ENCODE measurements at places on chromosomes 16 and 17. TPM values are rescaled to one million over a fixed set of nuclear protein-coding genes. Genes with fewer than 3 reads are reported as not detected.
A peak's percentile ranks its signal among the peaks of the same experiment; 100 is the strongest.

DNA sequence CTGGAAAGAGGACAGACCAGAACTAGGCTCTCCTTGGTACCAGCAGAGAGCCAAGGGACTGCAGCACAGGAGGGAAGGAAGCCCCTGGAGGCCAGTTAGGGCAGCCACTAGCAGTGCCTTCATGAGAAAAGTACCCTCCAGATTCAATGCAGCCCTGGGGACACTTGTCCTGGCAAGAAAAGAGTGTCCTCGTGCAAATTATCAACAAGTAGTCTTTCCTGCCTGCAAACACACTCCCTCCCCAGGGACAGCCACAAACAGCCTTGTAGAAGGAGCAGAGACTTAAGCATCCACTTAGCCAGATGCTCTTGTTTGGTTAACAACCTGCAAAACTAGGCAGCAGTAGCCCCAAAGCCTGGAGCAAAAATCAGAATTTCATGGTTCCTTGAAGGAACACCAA is 24.3 kb downstream of the CENPV start:
- DNase-seq = no peak

- no peak for DNase-seq
These were observed 219.2 kb downstream of the SHISA9 start for GRCh38 chr16:13120557-13120956.

DNA sequence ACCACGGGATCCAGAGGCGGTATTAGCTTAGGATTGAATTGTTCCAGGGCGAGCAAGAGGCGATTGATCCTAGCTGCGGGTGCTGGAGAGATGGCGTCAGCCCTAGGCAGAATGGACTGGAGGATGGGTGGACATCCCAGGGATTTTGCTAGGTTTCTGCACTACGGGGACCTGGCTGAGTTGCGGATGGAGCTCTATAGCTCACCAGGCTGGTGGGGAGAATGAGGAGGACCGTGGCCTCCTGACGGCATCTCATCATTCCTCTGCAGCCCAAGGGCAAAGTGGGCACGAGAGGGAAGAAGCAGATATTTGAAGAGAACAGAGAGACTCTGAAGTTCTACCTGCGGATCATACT is 614 bp downstream of the TMEM208 start:
- DNase-seq = no peak

GRCh38 chr16:77949445-77949844 is 72.9 kb upstream of the CLEC3A start:
- DNase-seq = no peak

GRCh38 chr17:77145612-77146245 is 5.0 kb downstream of the SEC14L1 start:
- DNase-seq = peak; percentile 69

EFCAB13 gene
- 0.55 TPM for polyA plus RNA-seq

AP2B1 gene
- 44.7 TPM for polyA plus RNA-seq

DNA sequence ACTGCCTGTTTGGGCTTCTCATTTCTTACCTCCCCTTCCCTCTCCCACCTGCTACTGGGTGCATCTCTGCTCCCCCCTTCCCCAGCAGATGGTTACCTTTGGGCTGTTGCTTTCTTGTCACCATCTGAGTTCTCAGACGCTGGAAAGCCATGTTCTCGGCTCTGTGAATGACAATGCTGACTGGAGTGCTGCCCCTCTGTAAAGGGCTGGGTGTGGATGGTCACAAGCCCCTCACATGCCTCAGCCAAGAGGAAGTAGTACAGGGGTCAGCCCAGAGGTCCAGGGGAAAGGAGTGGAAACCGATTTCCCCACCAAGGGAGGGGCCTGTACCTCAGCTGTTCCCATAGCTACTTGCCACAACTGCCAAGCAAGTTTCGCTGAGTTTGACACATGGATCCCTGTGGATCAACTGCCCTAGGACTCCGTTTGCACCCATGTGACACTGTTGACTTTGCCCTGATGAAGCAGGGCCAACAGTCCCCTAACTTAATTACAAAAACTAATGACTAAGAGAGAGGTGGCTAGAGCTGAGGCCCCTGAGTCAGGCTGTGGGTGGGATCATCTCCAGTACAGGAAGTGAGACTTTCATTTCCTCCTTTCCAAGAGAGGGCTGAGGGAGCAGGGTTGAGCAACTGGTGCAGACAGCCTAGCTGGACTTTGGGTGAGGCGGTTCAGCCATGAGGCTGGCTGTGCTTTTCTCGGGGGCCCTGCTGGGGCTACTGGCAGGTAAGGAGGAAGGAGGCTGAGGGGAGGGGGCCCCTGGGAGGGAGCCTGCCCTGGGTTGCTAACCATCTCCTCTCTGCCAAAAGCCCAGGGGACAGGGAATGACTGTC is at the start of gene CD68:
TSS of gene CD68 (plus strand) at position 638 of the 833 bp plus-strand sequence. CDS start at position 678, 40 bp downstream.
- peak; percentile 79 for DNase-seq

KIF2B gene
- not detected for polyA plus RNA-seq

ATP2C2 gene
- polyA plus RNA-seq = not detected

DRC3 gene
- 1.6 TPM for polyA plus RNA-seq

RAB37 gene
- polyA plus RNA-seq = 0.75 TPM

DNA sequence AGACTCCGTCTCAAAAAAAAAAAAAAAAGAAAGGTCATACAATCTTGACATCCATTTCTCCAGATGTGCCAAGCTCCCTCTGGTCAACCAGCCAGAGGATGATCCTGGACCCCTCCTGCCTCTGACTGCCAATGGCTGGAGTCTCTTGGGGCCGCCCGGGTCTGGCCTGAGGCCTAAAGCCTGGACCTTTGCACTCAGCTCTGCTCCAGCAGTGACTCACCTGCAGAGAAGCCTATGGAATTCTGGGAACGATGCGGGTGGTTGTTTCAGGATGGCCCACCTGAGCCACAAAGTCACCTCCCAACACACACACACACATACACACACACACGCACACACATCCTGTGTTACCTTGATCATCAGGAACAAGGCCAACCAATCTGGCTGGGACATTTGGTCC is 64.0 kb upstream of the DNAH17 start:
- no peak for DNase-seq

ABCC11 gene
- polyA plus RNA-seq = 0.11 TPM

DNA sequence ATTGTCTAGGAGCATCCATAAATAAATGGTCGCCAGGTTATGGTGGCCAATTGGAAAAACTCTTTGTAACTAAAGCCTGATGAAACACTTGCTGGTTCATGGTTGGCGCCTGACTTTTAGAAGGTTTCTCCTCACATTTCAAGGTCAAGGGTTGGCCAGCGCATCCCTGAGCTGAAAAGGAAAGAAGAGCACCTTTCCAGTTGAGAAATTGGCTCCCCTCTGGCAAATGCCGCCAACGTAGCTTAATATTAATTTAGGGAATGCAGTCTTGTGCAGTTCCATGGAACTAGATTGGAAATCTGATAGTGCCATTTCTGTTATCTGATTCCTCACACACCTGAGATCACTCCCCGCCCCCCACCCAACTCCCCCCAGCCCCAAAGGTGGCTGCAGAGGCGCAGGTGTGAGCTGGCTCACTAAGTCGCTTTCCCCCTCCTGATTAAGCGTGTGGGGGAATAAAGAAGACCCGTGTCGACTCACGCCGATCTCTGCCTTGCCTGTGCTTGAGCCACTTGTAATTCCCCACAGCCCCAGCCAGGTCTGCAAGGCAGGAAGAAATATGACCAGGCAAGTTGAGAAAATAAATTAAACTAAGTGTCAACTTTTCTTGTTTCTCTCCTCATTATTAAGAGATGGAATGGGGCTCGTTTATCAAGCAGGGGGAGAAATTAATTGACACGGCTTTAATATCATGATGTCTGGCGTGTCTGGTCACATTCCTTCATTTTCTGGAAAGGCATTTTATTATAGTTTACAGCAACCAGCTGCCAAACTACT is 157.7 kb downstream of the CCDC182 start:
- no peak for DNase-seq

GRCh38 chr17:34883106-34884000 is 77.9 kb downstream of the CCT6B start:
- DNase-seq = no peak

- DNase-seq = peak; percentile 14
These were observed 46.1 kb downstream of the ABCA8 start for GRCh38 chr17:68909066-68909465.

- no peak for DNase-seq
These were observed 94.0 kb upstream of the SALL1 start for GRCh38 chr16:51244887-51245657.

GRCh38 chr16:81189100-81189664 is 49.3 kb upstream of the BCO1 start:
- DNase-seq = peak; percentile 82

DNA sequence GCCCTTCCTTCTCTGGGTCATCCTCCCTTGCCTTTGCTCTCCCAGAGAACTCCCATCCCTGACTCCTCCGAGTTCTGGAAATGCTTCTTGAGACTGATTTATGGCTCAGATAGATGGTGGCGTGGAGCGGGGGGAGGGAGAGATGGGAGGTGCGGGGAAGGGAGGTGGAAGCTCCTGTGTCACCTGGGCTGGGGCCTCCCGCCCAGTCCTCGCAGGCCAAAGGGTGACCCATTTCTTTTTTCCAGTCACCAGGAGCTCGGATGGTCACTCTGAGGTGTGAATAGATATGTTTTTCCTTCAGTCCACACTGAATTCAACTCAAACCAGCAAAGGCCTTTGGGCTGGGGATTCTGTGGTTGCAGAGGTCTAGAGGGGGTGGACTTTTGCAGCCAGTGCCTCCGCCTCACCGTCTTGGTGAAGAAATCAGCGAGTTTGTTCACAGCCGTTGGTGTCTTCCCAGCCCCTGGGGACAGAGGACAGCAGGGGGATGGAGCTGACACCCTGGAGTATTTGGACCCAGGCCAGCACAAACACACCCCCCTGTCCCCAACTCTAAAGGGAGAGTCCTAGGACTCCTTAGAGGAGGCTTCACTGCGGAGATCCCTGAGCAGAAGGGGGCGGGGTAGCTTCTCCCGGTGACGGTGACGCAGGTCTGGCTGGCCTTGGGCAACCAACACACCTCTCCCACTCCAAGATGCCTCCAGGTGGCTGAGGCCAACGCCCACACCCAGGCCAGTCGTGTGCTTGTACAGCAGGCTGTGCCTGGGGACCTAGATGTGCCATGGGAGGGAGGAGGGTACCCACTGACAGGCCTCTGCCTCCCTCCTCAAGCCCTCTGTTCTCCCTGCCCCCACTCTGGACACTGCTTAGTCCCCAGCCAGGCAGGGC is 80.6 kb downstream of the AMFR start:
- peak; percentile 34 for DNase-seq

GRCh38 chr16:11084484-11084875 is 140.1 kb downstream of the CLEC16A start:
- no peak for DNase-seq

DNA sequence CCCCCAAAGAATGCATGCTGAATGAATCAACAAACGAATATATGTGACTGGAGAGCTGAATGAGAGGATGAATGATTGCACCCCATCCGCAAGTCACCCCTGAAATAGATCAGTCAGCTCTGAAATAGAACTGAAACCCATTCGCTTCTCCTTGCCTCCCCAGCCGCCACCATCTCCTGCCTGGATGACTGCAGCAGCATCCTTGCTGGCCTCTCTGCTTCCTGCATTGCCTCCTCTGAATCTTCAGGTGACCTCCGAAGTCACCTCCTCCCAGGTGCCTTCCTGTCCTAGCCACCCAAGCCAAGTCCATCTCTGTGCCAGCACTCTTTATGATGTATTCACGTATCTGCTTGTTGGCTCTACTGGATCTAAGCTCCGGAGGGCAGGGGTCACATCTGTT is 288.3 kb downstream of the CPPED1 start:
- DNase-seq = no peak

GRCh38 chr16:58306327-58306726 is 11.5 kb upstream of the PRSS54 start:
- DNase-seq = no peak

GRCh38 chr16:19128454-19129200 is 14.9 kb downstream of the ITPRIPL2 start:
- DNase-seq = no peak

- DNase-seq = peak; percentile 61
These were observed 49.9 kb upstream of the SREBF1 start for GRCh38 chr17:17886726-17887125.

GRCh38 chr16:58462997-58463941 is 36.7 kb upstream of the NDRG4 start:
- DNase-seq = no peak

CRYM gene
- polyA plus RNA-seq = 6.8 TPM

CES3 gene
- 8.5 TPM for polyA plus RNA-seq

PDIA2 gene
- 0.08 TPM for polyA plus RNA-seq

DNA sequence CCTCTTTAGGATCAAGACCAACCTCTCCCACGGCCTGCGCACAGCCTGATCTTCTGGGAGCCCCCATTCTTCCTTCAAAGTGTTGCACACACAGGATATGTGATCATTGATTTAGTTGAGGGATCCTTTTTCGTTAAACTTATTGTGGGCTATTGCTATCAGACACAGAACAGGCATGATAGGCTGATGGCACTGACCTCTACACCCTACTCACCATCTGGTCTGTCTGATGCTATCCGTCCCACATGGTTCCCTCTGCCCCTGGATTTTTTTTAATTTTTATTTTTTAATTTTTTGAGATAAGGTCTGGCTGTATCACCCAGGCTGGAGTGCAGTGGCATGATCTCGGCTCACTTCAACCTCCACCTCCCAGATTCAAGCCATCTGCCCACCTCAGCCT is 19.2 kb upstream of the LITAF start:
- DNase-seq = no peak

DNA sequence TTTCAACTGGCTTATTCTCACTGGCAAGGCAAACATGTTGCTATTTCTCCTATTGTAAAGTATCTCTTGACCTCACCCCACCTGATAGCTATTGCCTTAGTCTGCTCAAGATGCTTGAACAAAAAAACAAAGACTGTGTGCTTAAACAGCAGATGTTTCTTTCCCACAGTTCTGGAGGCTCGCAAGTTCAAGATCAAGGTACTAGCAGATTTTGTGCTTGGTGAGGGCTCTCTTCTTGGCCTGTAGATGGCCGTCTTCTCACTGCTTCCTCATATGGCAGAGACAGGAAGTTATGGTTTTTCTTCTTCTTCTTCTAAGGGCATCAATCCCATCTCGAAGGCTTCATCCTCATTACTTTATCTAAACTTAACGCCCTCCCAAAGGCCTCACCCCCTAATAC is 109.7 kb upstream of the CLEC3A start:
- no peak for DNase-seq

Measured in psoas muscle (tissue), 8 donors.